ENCODE measurements at places on chromosomes 2 and 18.

- no peak for DNase-seq
Measured at GRCh38 chr2:111626037-111626864, 257.7 kb downstream of the ANAPC1 start.

DNA sequence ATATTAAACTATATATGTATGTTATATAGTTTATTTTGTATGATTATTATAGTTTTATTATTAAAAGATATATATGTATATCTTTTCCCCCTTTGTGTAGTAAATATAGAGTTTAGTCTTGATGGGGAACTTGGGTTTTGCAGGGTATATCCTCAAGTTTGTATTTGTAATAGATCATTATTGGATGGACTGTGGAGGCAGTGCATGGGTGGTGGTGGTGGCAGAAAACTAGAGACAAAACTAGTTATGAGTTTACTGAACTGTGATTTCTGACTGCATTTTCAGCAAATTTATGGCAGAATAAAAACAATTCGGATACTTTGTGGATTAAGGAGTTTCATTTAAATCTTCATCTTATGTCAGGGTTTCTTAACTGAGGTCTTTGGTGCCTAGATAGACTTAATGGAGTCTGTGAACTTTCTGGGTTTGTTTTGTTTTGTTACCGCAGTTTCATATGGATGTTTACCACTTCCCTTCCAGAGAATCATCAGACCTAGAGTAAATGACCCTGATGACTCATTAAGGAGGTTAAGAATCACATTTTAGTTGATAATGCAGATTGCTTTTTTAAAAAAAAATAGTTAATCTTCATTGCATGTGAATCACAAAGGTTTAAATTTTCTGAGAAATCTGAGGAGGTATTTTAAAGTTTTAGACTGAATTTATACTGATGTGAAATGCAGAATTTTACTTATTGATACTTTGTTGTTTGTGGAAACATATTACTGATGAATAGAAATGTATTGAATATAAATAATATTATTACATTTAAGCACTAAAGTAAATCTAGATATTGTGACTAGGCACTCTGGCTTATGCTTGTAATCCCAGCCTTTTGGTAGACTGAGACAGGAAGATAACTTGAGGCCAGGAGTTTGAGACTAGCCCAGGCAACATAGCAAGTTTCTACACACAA, 14.5 kb downstream of the EPC2 start:
- no peak for DNase-seq

DNA sequence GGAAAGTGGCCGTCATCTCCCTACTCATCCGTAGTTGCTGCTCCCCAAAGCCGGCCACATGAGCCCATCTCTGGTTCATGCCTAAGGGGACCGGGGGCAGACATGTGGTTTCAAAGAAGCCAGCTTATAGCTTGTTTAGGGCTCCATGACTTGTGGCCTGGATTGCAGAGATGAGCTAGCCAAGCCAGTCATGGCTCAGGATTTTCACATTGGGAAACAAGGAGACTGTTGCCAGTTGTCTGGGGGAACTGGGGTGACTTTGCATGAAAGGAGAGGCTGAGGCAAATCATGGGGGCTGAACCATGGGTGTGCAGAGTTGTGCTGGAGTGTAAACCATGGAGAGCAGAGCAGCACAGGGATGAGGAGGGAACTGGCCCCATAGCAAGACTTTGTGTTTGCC, 183.0 kb upstream of the APCDD1 start:
- DNase-seq = no peak

GRCh38 chr2:105789745-105790460, 45.2 kb downstream of the NCK2 start:
- DNase-seq = no peak

DNA sequence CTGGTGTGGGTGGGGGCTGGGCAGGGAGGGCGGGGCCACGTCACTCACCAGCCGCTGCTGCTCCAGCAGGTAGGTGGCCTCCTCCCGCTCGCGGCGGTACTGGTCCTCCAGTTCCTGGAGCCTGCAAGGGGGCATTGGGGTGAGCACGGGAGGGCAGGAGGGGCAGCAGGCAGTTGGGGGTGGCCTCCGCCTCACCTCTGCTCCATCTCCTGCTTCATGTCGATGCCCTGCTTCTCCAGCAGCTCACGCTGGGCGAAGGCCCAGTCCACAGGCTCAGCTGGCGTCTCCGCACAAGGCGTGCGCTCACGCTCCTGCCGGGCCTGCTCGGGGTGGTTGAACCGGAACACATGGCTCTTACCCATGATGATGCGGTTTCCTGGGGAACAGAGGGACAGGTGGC, 57.0 kb downstream of the KIF1A start:
- no peak for DNase-seq

DNA sequence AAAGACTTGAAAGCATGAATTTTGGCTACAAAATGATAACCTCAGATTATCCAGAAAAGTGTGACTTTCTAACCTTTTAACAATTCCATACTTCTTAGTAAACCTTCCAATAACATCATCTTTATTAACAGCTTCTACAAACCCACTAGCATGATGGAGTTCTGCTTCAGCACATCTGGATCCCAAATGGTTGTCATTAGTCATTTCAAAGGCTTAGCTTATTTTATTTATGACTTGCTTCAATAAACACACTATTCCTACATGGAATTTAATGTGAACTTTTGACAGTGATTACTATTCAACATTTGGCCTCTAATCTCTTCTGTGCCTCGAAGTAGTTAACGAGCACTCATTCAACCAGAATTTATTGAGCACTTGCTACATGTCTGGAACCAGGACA, 808.3 kb downstream of the TSN start:
- no peak for DNase-seq

DNA sequence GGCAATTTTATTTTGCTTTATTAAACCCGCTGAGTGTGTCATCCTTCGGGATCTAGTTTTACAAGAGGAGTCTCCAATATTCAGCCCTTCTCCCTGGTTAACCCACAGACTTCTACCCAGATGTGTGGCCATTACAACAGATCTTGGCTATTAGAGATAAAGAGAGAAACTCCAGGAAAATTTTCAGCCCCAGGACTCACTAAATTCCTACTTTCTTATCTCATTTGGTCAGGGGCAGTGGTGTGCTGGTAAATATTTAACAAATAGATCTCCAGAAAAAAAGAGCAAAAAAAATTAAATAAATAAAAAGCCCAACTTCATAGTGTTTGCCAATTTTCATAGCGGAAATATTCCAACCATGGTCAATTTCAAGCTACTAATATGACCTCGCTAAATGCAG, 168.4 kb downstream of the RND3 start:
- no peak for DNase-seq

GRCh38 chr2:205970348-205970747, 115.6 kb downstream of the INO80D start:
- no peak for DNase-seq

DNA sequence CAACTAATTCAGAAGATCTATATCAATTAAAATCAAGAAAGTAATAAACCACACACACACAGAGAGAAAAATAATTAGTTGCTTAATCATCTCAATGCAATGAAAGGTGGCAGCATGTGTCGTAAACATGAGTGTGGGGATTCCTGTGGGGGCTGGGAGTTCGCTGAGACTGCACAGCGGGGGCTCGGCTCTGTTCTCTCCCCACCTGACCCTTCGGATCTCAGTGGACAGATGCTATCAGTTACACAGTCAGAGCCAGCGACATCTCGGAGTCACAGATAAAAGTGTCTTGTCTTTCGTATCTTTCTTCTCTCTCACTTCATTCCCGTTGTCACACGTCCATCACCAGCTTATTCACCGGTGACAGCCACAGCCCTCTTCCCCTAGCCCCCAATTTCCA, 37.1 kb downstream of the COLEC12 start:
- no peak for DNase-seq

GRCh38 chr18:42080340-42080739, 125.3 kb downstream of the PIK3C3 start:
- no peak for DNase-seq
